ENCODE measurements at places on chromosomes 6 and 20.

DNA sequence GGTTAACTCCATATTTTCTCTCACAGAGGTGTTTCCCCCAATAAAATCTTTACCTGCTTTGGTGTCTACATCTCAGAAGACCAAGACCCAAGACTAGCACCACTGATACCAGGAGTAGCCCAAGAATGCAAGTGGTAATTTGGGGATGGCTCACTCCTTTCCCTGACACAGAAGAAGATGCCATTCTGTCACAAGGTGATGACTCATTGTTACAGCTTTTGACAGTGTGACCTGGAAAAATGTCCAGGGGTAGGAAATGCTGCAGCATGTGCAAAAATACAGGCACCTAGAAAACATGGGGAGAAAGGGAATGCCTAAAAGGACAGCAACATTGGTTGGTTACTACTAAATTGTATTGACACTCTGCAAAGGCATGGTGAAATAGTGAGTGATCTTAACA, 254.0 kb upstream of the GJE1 start:
- DNase-seq: no peak

DNA sequence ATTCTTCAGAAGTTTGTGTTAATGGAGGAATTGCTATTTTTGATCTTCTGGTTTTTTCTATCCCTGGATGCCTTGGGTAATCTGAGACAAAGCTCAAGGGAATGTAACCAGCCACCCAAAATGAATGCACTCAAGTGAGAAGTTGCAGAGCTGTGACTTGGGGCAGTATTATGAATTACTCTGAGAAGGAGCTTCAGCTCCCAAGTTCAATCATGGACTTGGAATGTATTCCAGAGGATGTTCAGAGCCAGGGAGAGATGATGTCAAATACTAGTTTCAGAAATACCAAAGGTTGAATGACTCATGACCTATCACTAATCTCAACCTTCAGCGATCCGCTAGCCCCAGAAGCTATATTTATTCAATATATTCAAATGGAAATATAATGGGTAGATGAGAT, 375.2 kb upstream of the PLCB4 start:
- no peak for DNase-seq

DNA sequence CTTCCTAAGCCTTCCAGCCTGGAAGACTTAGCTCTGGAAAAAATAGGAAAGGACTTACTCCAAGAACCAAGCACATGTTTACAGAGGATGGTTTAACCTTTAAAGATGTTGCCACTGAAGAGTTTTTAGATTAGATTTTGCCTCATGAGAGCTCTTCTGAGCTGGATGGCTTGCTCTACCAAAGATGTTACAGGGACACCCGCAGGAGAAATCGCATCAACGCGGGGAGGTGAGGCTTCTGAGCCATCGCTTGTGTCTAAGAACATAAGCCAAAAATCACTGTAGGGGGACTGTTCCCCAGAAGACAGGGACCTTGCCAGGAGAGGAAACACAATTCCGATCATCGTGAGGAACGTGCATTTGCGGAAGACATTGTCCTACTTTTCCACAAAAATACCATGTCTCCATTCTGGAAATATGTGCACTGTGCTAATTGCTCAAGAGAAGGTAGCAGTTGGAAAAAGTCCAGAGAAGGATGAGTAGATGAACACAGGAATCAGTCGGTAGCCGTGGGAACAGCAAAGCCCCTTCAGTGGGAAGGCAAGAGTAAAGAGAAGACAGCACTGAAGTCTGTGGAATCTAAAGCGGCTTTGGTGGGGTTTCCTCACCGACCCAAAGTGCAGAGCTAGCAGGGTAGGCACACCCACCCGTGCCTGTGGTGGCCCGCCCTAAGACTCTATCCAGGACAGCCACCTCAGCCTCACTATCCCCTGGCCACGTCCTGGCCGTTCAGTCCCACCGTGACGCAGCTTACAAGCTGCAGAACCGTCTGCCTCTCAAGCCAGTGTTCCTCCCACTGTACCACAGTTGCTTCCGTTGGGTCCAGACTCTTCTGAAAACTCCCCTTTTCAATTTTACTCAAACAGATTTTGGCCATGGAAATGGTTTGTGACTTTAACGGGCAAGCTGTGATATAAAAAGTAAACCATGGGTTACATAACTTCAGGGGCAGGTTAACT, 334.8 kb downstream of the NRN1 start:
- DNase-seq: peak; percentile 32

DNA sequence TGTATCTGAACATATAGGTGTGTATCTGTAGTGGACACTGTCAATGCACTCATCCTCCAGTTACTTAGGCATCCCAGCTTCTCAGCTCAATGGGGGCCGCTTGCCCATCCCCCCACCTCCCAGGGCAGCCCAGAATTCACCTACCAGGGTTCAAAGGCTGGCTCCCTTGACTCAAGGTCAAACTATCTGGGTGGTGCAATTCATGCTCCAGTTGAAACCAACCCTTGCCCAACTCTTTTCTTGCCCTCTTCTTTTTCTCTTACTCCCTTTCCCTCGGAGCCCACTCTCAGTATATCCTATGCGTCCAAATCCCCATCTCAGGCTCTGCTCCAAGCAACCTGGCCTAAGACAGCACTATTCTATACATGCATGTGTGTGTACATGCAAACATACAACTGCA, 127.4 kb downstream of the BCAS1 start:
- DNase-seq: no peak

- no peak for DNase-seq
These were observed 17.9 kb downstream of the REPS1 start for GRCh38 chr6:138970159-138970558.

DNA sequence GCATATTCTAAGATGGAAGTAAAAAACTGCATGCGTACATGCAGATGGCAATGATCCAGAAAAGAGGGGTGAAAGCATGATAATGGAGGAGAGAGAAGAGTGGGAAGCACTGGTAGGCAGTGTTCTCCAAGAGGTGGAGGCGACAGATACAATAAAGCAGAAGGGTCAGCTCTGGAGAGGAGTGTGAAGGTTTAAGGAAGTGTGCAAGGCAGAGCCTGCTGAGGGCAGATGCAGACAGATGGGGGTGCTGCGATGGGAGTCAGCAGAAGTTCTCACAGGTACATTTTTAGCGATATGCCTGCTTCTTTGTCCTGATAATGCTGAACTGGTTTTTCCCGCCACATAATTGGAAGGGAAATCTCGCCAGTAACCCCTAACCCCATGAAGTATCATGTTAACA, 81.1 kb upstream of the C6orf118 start:
- DNase-seq: no peak

- DNase-seq: no peak
These were observed 27.8 kb downstream of the STAU1 start for GRCh38 chr20:49160057-49160929.

GRCh38 chr6:43680308-43681200, 7.0 kb downstream of the MRPS18A start:
- DNase-seq: no peak

GRCh38 chr6:8065519-8065911, 1.3 kb upstream of the BLOC1S5 start:
- no peak for DNase-seq

- no peak for DNase-seq
These were observed 116.8 kb downstream of the MAFB start for GRCh38 chr20:40572251-40572650.

GRCh38 chr6:136015531-136015930, 164.0 kb downstream of the PDE7B start:
- no peak for DNase-seq

DNA sequence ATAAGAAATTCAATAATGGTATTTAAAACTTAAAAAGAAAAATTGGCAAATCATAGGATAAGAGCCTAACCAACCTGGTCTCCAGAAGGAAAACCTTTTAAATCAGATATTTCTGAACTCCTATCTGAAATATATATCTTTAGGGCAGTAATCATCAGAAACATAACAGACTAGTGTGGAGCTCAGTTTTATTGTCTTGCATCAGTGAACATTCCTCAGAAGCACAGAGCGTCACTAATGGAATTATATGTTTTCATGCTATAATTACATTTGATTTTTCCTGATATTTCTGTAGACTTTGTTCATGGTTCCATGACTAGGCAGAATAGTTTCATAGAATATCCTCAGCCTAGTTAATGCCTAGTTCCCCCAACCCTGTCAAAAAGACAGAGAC, 262.2 kb downstream of the EYA4 start:
- DNase-seq: no peak

DNA sequence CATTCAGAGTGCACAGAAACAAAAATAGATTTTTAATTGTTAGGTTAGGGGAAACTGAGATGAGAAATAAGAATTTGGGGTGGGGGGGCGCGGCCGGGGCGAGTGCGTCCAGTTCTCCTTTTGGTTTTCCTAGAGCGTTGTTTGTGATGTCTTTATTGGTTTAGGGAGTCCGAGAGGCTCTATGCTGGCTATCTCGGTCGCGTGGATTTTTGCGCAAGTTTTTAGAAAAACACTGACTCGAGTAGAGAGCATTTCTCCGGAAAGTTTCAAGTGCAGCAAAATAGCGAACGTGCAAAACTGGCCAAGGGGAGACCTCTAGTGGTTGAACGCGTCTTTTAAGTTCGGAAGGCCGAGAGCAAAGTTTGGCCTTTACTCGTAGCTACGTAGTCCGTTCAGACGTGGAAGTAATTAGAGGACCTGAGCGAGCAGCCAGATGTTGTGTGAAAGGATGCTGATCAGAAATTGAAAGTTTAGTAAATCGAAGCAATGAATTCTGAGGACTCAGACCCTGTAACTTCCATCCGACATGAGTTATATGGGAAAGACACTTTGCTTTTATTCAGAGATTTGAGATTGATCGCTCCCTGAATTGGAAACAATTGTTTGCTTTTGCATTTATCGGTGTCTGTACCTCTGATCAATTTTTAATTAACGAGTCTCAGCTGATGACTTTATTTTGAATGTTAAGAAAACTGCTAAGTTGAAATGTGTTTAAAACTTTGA, 2.7 kb downstream of the L3MBTL3 start:
- peak; percentile 83 for DNase-seq

- no peak for DNase-seq
These were observed 14.3 kb upstream of the SLC13A3 start for GRCh38 chr20:46665602-46666001.

- no peak for DNase-seq
These were observed 236.6 kb upstream of the PDE10A start for GRCh38 chr6:165899611-165900010.

DNA sequence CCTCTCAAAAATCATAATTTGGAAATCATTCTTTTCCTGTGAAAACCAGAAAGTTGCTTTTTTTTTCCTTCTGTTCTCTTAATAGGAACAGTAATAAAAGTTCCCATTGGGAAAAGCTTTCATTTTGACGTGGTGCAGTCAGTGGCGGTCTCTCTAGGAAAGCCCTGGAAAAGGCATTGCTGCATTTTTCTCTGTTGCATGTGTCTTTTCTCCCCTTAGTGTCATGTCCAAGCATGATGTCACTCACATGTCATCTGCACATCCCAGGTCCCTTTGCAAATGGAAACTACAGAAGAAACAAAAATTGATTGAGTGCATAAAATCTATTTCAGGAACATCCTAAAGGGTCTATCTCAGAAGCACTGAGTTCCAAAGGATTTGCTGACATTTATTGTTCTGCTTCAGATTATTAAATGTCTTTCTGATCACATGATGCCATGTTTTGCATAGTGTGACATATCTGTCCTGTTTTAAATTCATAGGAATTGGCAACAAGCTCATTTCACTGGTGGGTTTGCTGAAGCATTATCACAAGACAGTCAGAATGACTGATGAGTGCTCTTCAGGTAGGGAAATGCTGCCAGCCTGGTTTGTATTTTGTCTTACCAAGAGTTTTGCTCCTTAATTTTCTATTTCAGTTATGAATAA, 208.7 kb downstream of the SOX4 start:
- no peak for DNase-seq

- DNase-seq: peak; percentile 9
These were observed 243.9 kb upstream of the TCF21 start for GRCh38 chr6:133644892-133645619.

DNA sequence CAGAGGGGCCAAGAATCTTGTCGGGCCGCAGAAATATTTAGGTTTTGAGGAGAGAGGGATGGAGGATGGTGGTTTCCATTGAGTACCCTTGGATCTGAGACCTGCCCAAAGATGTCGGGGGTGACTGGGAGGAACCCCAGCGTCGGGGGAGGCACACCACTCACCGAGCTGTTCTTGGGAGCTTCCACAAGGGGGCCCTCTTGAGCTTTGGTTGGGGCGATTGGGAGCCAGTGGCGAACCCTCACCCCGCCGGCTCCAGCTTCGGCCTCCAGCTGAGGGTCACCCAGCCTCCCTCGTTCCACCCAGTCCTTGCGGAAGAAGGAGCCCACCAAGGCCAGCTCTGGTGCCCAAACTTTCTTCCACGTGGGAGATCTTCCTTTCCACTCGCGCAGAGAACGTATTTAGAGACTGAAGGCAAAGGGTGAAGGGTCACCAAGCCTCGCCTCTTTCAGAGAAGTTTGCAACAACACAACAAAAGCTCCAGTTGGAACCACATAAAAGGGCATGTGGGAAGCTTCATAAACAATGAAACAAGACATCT, 33.6 kb downstream of the APCDD1L start:
- DNase-seq: peak; percentile 75
